NCI-H226 (cell line): ENCODE measurements at places on chromosomes 2 and 18.

- DNase-seq = no peak
Measured at GRCh38 chr18:55489034-55489986, 98.7 kb downstream of the TCF4 start.

DNA sequence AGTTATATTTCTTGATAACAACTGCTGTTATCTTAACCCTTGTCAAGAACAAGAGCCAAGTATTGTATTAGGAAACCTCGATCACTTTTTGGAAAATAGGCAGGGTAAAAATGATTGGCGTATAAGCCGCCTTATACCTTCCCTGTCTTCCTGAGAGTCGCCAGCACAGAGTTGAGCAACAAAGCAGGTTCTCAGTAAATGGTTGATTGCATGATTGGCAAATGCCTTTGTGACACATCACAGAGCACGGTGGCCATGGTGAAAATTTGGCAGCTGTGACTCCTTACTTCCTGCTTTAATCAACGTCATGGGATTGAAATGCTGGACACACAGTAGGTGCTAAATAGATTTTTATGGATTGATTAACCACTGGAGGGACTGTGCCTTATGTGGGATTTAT is 3.9 kb upstream of the KLHL29 start:
- peak; percentile 88 for DNase-seq

DNA sequence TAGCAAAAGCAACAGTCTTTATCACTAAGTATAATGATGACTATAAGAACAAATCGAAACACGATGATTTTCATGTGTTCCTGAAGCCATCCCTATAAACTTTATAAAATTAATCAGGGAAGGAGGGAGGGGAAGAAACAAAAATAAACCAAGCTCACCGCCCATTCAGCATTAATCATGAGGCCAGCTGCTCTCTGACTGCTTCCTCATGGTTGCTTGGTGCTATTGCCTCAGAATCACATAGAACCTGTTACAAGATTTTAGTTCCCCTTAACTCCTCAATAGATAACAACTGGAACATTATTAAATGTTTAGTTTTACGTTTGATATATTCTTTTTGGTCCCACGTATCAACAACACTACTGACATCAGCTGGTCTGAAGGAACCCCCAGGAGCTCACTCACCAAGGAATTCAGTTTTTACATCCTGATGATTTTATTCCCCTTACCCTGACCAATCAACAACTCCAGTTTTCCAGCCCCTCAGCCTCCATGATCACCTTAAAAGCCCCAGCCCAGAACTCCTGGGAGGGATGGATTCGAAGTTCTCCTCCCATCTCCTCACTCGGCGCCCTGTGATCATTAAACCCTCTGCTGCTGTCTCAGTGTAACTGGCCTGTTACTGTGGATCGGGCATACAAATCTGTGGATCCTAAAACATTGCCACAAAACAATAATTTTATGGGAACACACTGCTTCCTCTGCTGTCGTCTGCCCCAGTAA is 10.6 kb upstream of the HNRNPLL start:
- DNase-seq = no peak

DNA sequence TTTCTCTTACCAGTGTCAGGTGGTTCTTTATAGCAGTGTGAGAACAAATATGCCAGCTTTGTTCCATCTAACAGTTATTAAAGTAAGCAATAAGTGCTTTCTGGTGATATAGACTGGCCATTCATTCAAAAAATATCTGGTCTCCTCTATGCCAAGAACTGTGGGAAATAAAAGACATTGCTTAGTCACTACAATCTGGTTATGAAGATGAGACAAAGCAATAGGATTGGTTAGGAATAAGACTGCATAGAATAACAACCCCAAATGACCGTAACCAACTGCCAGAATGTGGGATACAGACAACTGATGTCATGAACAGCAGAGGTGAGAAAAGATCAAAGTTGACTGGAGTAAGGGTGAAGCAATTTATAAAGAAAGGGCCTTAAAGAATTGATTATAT is 83.8 kb downstream of the MBD2 start:
- no peak for DNase-seq

DNA sequence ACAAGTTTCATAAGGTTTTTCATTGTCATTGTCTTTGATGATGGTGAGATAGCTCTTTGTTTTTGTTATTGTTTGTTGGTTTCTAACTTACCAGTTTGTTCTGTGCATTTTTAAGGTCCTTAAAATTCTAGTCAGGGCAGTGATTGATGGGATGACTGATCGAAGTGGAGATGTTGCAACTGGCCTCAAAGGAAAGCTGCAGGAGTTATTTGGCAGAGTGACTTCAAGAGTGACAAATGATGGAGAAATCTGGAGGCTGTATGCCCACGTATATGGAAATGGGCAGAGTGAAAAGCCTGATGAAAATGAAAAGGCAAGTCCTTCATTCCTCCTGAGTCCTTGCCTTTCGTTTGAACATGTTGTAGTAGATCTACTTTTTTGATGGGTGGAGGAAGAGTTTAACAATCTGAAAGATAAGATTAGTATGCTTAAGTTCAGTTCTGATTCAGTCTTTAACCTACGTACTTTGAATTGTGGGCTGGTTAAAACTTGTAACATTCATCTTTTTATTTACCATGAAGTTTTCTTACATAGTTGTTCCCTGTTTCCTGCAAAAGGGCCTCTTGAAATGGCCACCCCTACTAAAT is 135.8 kb upstream of the LTBP1 start:
- DNase-seq = no peak

DNA sequence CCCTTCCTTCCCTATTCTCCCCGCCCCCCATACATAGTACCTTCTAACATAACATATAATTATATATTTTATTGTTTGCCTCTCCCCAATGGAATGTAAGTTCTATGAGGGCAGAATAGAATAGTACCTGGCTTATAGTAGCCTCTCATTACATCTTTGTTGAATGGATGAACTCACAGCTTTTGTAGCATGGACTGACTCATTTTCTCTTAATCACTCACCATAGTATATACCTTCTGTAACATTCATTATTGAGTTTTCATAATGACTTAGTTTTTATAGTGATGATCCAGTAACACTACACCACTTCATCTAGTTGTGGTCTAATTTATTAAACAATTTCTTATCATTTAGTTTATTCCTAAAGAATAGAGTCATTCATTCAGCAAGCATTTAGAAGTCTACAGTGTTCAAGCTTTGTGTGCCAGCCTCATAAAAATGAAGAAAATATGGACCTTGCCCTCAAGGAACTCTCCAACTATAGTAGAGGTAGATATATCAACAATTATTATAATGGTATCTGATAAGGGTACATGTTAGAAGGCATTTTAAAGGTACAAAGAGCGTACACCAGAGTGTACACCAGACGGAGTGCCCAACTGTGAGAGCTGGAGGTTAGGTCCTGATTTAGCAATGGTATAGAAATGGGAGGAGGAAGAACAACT is 31.1 kb downstream of the NCOA1 start:
- no peak for DNase-seq

DNA sequence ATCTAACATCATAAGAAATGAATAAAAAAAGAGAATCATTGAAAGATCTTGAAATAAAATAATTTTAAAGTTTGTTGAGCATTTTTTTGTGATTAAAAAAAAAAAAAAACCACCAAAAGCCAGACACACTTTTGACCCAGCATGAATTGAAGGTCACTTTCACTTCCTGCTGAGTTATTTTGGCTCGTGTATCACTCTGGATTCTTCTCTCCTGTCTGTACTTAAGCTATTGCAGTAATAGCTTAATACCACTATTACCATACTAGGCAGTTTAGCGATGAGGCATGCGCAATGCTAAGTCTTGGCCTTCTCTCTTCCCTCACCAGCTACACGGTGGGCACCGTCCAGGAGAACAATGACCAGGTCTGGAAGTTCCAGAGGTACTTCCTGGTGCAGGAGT is 54.5 kb upstream of the SPP2 start:
- no peak for DNase-seq

DNA sequence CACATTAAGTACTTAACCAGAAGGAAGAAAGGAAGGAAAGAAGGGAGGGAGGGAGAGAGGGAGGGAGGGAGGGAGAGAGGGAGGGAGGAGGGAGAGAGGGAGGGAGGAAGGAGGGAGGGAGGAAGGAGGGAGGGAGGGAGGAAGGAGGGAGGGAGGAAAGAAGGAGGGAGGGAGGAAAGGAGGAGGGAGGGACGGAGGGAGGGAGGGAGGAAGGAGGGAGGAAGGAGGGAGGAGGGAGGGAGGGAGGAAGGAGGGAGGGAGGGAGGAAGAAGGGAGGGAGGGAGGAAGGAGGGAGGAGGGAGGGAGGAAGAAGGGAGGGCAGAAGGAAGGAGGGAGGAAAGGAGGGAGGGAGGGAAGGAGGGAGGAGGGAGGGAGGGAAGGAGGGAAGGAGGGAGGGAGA is 363.3 kb downstream of the MBD2 start:
- no peak for DNase-seq

- no peak for DNase-seq
Measured at GRCh38 chr2:156340377-156340776, 7.9 kb upstream of the NR4A2 start.

DNA sequence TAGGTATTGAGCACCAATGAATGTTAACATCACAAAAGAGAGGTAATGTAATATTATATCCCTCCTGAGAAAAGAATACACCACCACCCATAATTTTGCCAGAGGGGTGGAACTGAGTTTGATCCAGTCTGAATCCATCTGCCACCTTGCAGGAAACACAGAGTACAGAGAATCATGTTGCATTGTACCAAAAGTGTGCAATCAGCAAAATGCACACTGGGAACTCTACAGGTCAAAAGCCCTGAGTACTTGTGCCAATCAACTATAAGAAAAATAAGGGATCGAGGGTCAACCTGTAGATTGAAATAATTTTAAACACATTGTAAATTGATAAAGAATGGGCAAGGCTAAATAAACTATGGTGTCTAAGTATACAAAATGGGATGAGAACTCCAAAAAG is 141.5 kb downstream of the KCNH7 start:
- no peak for DNase-seq

GRCh38 chr2:120741571-120742561 is 6.2 kb downstream of the GLI2 start:
- DNase-seq = no peak

DNA sequence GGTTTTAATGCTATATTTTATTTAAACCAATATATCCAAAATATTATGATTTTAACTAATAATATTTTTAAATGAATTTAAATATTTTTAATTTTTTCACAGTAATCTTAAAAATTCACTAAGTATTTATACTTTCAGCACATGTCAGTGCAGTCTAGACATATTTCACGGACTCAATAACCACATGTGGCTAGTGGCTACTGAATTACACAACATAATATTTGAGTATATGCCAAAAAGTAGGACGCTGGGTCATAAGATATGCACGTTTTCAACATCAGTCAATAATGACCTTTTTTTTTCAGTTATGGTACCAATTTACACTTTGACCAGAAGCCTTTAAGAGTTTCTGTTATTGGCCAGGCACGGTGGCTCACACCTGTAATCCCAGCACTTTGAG is 117.7 kb downstream of the GFPT1 start:
- DNase-seq = no peak

- DNase-seq = no peak
Measured at GRCh38 chr2:49002750-49003149, 151.6 kb downstream of the FSHR start.

- no peak for DNase-seq
Measured at GRCh38 chr18:1488957-1489356, 584.3 kb downstream of the ADCYAP1 start.

GRCh38 chr18:41768467-41768866 is 186.6 kb upstream of the PIK3C3 start:
- DNase-seq = no peak

- DNase-seq = no peak
Measured at GRCh38 chr2:181566334-181567032, 90.4 kb downstream of the CERKL start.

DNA sequence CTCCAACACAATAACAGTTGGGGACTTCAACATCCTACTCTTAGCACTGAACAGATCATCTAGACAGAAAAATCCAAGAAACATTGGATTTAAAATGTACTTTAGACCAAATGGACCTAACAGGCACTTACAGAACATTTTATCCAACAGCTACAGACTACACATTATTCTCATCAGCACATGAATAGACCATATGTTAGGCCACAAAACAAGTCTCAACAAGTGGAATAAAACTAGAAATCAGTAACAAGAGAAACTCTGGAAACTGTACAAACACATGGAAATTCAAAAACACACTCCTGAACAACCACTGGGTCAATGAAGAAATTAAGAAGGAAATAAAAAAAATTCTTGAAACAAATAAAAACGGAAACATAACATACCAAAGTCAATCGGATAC is 117.5 kb downstream of the ACVR1 start:
- no peak for DNase-seq

DNA sequence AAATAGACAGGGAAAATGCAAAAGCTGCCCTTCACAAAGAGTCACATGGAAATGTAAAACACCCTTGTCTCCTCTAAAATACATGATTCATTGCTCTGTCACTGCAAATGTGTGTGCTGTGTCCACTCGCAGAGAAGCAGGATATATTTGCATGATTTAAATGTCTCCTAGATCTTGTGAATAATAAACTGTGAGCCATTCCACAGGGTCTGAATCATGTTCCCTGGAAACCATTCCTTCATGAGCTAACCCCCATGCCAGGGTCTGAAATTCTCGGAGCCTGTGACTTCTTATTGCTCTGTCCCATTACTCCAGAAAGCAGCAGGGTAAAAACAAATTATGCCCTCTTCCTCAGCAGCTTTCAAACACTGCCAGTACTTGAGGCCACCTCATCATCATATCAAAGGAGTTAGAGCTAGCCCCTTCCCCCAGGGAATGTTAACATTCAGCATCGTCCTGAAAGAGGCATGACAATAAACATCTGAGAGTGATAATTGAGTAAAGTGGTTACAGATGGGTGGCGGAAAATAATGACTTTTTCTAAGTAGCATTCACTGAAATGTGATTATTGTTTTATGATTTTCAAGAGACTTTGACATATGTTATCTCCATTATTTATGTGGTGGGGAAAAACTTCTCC is 11.7 kb upstream of the CNGA3 start:
- DNase-seq = peak; percentile 73

DNA sequence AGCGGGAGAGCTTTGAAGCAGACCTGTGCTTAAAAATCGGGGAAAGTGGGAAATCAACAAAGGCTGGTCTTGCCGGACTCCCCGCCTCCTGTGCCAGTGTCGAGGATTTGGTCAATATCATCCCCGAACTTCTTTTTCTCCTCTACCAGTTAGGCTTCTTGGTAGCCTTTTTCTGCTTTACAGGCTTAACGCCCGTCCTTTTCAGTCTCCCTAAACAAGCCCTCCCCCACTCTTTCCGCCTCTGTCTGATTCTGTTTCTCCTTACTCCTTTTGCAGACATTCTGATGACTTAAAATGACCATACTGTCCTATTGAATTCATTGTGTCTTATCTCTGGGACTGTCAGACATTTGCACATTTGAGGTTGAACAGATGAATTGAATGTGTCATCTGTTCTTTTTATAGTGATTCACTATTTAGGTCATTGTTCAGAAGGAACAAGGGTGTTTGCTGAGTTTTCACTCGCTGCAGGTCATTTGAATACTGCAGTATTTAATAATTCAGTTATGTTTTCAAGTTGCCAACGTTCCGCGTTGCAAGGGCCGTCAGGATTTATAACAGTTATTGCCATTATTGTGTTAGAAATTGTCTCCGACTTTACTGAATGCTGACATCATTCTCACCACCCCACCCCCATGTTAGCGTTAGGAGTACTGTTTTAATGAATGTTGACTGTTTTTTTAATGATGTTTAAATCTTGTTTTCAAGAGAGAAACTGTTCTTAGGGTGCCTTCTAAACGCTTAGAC is 1.1 kb downstream of the ITGAV start:
- DNase-seq = peak; percentile 9

- peak; percentile 72 for DNase-seq
Measured at GRCh38 chr18:22342625-22343024, 75.1 kb downstream of the CTAGE1 start.

- peak; percentile 8 for DNase-seq
Measured at GRCh38 chr2:26059542-26059941, 25.7 kb downstream of the RAB10 start.
